ENCODE measurements at places on chromosomes 1 and 21.
A peak's percentile ranks its signal among the peaks of the same experiment; 100 is the strongest.

GRCh38 chr21:25831300-25831960, 96.7 kb downstream of the GABPA start:
- DNase-seq, result no peak

DNA sequence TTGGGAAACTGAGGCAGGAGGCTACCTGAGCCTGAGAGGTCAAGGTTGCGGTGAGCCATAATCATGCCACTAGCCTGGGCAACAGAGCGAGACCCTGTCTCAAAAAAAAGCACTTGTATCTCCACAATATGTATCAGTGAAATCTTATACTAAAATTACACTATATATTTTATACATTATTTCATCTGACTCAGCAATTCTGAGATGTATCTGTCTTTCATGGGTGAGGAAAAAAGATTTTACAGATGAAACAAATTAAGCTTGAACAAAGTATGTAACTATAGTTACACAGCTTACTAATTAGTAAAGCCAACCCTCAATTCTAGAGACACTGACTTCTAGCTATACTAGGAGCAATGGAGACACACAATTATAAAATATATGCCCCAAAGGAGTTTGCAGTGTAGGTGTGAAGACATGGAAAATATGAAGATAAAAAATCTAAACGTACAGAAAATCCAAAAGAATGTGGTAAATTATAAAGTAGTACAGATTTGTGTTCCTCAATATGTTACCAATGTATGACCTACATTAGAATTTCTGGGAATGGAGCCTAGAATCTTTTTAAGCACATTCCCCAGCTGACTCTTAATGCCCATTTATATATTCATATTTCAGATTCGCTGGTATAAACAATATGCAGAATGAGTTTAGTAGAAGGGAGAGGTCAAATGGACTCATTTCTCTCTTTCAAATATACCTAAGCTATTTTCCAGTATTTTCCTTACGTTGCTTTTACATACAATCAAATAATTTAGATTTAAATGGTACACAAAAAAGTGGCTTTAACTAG, 14.6 kb downstream of the GTF2B start:
- no peak for DNase-seq

GRCh38 chr1:40783001-40783905, at the start of gene KCNQ4:
Gene KCNQ4, plus strand, starts transcription at chr1:40783787. Its CDS starts 307 bp downstream, at chr1:40784094.
- DNase-seq, result no peak

DNA sequence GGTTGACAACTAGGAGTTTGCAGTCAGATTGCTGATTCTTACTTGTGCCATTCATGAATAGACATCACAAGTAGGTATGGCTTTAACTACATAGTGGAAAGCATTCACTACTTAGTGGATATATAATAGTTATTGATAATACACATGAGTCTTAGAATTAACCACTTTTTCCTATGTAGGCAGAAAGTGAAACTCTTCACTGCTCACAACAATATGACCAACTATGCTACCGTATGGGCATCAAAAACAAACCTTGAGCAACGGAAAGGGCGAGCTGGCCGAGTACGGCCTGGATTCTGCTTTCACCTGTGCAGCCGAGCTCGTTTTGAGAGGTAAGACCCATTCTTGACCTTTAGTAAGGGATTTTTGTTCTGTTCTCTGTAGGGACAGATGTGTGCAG, 38.7 kb downstream of the DHX9 start:
- DNase-seq, result no peak

DNA sequence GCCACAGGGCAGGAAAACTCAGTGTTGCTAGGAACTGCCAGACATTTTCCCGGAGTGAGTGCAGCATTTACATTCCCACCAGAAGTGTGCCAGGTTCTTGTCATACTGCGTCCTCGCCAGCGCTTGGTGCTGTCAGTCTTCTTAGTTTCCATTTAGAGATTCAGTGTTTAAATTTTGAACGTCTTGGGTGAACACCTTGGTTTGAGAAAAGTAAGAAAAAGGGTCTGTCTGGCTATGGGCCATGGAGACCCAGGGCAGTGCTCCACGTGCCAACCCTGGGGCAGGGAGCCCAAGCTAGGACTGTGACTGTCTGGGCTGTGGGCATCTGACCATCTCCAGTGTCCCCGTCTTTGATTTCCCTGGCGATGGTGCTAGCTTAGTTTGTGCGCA, 16.0 kb downstream of the IBA57 start:
- no peak for DNase-seq

DNA sequence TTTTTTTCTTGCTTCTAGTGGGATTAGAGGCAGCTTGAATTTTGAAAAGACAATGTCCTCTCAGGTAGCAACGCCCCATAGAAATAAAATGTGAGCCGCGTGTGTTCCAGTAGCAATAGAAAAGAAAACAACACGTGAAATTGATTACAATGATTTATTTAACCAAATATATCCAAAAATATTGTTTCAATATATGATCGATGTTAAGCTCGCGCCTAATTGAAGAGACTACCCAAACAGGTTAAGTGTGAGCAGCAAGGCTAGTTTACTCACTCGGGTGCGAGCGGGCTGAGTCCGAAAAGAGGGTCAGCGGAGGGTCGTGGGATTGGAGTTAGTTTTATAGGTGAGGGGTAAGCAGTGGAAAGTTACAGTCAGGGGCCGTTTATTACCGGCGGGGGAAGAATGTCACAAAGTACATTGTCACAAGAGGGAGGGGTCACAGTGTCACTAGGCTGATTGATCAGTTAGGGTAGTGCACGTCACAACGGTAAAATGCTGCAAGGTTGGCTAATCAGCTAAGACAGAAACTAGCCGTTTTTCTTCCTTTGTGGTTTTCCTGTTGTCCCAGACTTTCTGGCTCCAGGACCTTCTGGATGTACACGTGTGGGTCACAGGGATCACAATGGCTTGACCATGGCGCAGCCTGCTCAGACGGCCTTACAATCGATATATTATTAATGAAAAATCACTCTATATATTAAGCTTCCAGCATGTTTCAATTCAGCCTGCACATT, 697 bp upstream of the ZNF670 start:
- peak; percentile 11 for DNase-seq

- no peak for DNase-seq
Measured at GRCh38 chr1:54225378-54225777, 25.4 kb downstream of the MRPL37 start.

DNA sequence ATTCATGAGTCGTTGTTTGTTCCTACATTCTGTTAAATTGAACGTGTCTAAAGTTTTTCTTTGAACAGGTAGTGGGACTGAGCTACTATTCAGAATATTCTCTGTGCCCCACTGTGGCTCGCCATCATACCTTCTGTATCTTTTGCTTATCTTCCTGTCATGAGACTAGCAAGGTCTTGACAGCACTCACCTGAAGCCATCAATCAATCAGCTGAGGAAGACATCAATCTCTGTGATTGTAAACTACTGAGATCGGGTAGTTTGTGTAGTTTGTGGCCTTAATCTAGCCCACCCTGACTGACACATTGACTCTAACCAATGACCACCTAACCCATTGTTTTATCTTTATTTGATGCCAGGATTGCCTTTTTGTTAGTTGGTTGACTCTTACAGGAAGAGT, 17.7 kb upstream of the RUNX1 start:
- no peak for DNase-seq

All from NCI-H524 (cell line).